ENCODE measurements at places on chromosomes 2 and 18. TPM values are rescaled to one million over a fixed set of nuclear protein-coding genes. Genes with fewer than 3 reads are reported as not detected.

DNA sequence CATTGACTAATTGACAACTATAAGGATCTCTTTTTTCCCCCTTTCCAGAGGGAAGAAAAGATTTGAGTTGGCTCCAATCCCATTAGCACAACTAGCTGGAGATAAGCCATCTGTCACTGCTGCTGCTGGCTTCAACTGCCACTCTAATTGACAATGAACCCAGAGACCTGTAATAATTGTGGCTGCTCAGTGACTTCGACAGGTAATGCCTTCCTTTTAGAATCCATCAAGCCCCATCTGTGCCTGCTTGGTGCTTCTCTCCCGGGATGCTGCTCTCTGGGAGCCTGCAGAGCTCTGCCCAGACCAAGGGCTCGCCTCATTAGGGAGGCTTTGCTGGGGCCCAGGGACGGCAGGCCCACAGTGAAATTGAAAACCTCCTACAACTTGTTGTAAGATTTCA is 376.7 kb upstream of the SOX11 start:
- H3K4me1 ChIP-seq = no peaks in the 10 kb centered on the region
- no peaks in the 10 kb centered on the region for H3K27me3 ChIP-seq
- no peak overlapping the region for H3K27ac ChIP-seq
- H3K4me3 ChIP-seq = no peak overlapping the region
- no peak for DNase-seq

Gene ALLC
- total RNA-seq = not detected

DNA sequence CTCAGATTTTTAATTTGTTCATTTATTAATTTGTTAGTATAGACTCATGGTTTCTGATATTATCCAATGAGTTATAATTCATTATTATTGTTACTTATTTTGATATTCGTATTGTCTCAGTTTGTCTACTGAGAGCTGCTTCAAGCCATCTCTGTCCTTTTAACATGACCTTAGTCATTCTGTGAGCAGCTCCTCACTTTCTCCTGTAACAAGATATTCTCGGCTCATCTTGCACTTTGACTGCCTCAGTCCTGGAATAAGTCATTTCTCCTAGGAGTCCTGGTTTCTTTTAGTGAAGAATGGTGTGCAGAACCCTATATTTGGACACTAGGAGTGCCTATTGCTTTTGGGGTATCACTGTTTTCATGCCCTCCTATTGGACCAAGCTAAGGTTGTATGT is 13.2 kb downstream of the ASB1 start:
- H3K36me3 ChIP-seq = peaks cover 84% of the 10 kb centered on the region
- H3K27ac ChIP-seq = peak overlapping the region; percentile 88
- no peak for DNase-seq
- peaks cover 46% of the 10 kb centered on the region for H3K4me1 ChIP-seq

DNA sequence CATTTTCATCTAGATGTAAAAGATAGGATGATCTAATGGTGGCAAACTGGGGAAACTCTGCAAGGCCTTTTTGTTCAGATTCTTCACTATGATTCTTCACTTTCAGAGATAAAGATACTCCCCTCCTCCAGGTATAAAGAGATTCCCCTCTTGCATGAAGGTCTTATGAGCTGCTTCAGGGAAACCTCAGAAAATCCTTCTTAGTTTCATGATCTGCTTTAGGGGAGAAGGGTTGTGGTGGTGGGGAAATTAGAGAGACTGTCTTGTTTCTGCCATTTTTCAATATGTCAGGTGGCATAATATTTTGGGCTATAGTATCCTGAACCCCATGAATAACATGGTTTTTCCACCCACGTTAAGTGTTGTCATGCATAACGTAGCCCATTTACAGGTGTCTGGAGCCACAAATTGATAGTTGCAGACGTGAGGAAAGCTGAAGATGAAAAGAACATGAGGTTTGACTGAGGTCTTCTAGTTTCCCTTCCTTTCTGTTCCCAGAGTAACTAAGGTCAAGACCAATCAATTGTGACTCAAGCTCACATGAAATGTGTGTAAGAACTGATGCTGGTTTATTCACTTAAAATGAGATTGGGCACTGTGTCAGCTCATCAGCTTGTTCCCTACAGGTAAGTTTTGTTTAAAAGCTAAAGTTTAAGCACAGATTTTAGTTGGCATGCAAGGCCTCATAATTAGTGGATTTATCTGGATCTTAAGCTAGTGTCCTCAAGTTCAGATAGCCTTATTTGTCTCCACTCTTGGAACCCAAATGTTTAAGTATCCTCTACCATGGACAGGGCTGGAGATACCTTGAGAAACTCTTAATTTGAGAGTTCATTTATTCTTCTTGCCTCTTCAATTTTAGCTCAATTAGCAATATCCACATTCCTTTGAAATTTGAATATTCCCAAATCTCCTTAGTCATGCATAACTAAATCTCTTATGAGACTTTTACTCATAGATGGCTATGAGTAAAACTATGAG is 304.5 kb upstream of the FANCL start:
- H3K27me3 ChIP-seq = no peaks in the 10 kb centered on the region
- no peaks in the 10 kb centered on the region for H3K4me1 ChIP-seq
- H3K36me3 ChIP-seq = no peaks in the 10 kb centered on the region
- no peak overlapping the region for H3K27ac ChIP-seq

DNA sequence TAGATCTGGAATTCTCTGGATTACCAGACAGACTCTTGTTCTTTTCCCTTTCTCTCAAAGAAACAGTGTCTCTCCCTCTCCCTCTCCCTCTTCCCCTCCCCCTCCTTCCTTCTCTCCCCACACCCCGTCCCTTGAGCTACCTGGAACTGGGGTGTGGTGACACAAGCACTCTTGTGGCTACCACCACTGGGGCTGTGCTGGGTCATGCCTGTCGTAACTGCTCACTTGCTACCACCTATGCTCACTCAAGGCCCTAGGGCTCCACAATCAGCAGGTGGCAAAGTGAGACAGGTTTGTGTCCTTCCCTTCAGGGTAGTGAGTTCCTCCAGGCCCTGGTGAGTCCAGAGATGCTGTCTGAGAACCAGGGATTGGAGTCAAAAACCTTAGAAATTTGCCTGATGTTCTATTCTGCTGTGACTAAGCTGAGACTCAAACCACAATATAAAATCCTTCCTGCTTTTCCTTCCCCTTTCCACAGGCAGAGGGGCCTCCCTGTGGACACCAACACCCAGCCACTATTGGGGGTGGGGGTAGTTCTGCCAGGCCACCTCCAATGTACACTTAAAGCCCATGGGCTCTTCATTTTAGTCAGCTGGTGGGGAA is 70.8 kb downstream of the OXER1 start:
- H3K4me1 ChIP-seq = no peaks in the 10 kb centered on the region
- no peak overlapping the region for H3K27ac ChIP-seq
- no peaks in the 10 kb centered on the region for H3K36me3 ChIP-seq
- H3K27me3 ChIP-seq = no peaks in the 10 kb centered on the region

Gene SNORC
- total RNA-seq = 0.32 TPM

GRCh38 chr2:471560-471959 is 183.7 kb upstream of the ALKAL2 start:
- DNase-seq = no peak
- H3K36me3 ChIP-seq = no peaks in the 10 kb centered on the region
- no peak overlapping the region for H3K27ac ChIP-seq
- no peaks in the 10 kb centered on the region for H3K4me1 ChIP-seq
- no peak overlapping the region for H3K4me3 ChIP-seq

GRCh38 chr2:20419007-20419576 is 27.8 kb upstream of the RHOB start:
- H3K27me3 ChIP-seq = no peaks in the 10 kb centered on the region
- DNase-seq = no peak
- H3K36me3 ChIP-seq = no peaks in the 10 kb centered on the region
- H3K4me3 ChIP-seq = no peak overlapping the region
- peaks cover 50% of the 10 kb centered on the region for H3K4me1 ChIP-seq
- H3K27ac ChIP-seq = peak overlapping the region; percentile 61

Gene ITPRIPL1
- total RNA-seq = 0.55 TPM

Gene HOXD3
- total RNA-seq = 0.66 TPM

Gene FEV
- total RNA-seq = not detected

Gene GRP
- total RNA-seq = not detected

DNA sequence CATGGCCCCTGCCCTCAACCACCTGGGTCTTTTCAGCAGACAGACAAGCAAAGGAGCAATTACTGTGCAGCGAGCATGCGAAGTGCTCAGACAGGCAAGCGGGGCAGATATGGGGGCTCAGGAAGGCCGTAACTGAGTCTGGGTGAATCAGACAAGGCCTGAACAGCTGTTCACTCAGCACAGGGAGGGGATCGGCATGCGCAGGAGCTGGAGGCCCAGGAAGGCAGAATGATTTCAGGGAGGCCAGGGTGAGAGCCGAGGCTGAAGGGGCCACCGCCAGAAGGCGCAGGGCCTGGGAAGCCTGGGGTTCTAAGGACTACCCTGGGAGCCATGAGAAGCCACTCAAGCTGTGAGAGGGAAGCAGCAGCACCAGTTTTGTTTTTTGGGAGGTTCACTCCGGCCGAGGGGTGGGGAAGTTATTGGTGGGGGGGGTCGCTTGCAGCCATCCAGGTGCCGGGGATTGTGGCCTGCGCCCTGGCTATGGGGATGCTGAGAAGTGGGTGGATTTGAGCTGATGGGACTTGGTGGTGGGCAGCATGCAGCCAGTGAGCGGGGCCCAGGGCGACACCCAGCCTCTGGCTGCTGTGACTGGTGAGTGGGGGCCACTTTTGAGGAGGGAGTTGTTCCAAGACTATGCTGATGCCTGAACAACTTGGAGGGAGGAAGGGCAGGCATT is 132.2 kb downstream of the TSN start:
- H3K4me3 ChIP-seq = no peak overlapping the region
- DNase-seq = no peak
- no peak overlapping the region for H3K27ac ChIP-seq
- H3K27me3 ChIP-seq = peaks cover 16% of the 10 kb centered on the region
- no peaks in the 10 kb centered on the region for H3K36me3 ChIP-seq

- H3K27me3 ChIP-seq = no peaks in the 10 kb centered on the region
- H3K27ac ChIP-seq = no peak overlapping the region
- DNase-seq = no peak
- no peaks in the 10 kb centered on the region for H3K4me1 ChIP-seq
- no peak overlapping the region for H3K4me3 ChIP-seq
Observed at GRCh38 chr2:240259201-240259923, 118.9 kb upstream of the OTOS start.

DNA sequence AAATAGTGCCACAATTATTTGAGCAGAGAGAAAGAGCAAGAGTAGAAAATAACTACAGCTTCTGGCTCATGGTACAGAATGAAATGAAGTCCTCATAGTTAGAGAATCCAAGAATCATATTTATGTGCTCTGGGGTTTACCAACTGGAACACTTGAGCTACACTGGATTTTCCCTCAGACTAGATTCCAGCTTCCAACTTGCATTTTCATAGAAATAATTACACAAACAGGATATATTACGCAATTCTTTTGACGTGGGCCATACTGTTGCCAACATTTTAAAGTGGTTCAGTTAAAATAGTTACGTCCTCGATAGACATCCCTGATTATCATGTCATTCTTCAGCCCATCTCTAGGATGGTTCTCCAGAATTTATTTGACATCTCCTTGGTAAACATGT is 129.2 kb downstream of the ETAA1 start:
- no peak for DNase-seq
- H3K4me1 ChIP-seq = no peaks in the 10 kb centered on the region
- H3K36me3 ChIP-seq = no peaks in the 10 kb centered on the region
- H3K4me3 ChIP-seq = no peak overlapping the region
- H3K27me3 ChIP-seq = no peaks in the 10 kb centered on the region
- H3K27ac ChIP-seq = no peak overlapping the region

- no peaks in the 10 kb centered on the region for H3K27me3 ChIP-seq
- H3K4me3 ChIP-seq = peak overlapping the region; percentile 77
- H3K4me1 ChIP-seq = peaks cover 15% of the 10 kb centered on the region
- H3K36me3 ChIP-seq = peaks cover 3% of the 10 kb centered on the region
- peak overlapping the region; percentile 70 for H3K27ac ChIP-seq
Observed at GRCh38 chr2:144331674-144332355, 188.1 kb downstream of the ZEB2 start.

DNA sequence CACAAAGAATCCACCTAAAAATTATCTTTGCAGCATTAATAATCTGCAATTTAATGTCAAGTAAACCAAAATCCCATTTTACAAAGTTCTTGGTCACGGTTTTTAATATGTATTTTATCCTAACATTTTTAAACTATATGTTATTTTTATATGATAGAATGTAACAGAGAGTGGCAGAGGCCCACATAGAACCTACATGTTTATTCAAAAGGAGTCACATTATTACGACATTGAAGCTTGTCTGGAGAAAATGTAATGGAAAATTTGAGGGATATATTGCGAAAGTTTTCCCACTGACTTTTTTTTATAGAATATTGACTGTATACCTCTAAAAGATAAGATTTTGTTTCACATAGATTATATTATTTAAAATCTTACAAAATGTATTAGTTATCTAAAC is 89.7 kb upstream of the COL3A1 start:
- peaks cover 12% of the 10 kb centered on the region for H3K4me1 ChIP-seq
- H3K27ac ChIP-seq = peak overlapping the region; percentile 40
- no peak for DNase-seq
- H3K27me3 ChIP-seq = no peaks in the 10 kb centered on the region
- H3K36me3 ChIP-seq = no peaks in the 10 kb centered on the region
- H3K4me3 ChIP-seq = no peak overlapping the region

Gene ASB18
- total RNA-seq = 1.1 TPM

Gene TXNDC2
- total RNA-seq = not detected

- DNase-seq = no peak
- no peak overlapping the region for H3K27ac ChIP-seq
- no peaks in the 10 kb centered on the region for H3K36me3 ChIP-seq
- no peaks in the 10 kb centered on the region for H3K27me3 ChIP-seq
- H3K4me1 ChIP-seq = no peaks in the 10 kb centered on the region
Observed at GRCh38 chr18:11521853-11522252, 87.5 kb upstream of the SLC35G4 start.

DNA sequence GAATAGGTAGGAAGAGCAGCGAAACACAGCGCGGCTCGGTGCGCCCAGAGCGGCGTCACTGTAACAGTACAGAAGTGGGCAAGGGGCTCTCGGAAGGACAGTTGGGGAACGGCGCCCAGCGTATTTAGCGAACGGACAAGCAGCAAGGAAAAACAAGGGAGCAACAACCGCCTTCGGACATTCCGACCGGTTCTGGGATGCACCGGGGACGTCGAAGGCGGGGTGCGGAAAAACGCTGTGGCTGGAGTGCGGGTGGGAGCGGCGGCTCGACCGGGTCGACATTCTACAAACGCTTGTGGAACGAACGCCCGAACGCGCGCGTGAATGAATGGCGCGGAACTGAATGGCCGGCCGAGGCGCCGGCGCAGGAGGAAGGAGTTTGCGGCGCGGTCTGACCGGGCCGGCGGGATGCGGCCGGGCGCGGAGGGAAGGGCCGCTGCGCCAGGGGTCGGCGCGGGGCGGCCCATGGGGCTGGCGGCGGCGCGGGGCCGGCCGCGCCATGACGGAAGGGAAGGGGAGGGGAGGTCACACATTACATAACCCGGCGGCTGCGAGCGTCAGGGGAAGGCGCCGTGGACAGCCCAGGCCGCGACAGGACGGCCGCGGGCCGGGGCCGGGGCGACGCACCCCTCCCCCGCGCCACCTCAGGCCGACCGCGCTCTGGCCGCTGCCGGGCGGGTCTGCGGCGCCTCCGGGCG is 605 bp downstream of the REV1 start:
- peaks cover 8% of the 10 kb centered on the region for H3K27me3 ChIP-seq
- peak overlapping the region; percentile 93 for H3K4me3 ChIP-seq
- DNase-seq = peak; percentile 63

Measured in SJSA1 (cell line).